HL-60 (cell line): ENCODE measurements at places on chromosomes 2 and 18.

- DNase-seq, result peak; percentile 73
These were observed 37.7 kb downstream of the RPIA start for GRCh38 chr2:88729061-88729745.

DNA sequence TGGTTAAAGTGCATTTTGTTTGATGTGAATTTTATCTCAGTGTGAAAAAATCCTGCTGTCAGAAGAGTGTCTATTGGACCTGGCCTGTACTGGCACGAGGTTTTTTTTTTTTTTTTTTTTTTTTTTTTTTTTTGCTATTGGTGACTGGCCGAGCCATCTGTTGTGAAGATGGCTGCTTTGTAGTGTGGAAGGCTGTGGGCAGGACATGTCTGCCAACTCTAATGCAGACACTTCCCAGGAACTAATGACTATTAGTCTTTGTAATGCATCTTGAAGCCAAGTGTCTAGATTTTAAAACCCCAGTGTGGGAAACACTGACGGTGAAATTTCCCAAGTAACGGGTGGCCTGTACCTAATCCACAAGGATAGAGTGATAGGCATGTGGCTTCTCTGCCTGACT is 34.3 kb downstream of the ZAP70 start:
- no peak for DNase-seq

- DNase-seq, result peak; percentile 33
These were observed 3.7 kb downstream of the SIGLEC15 start for GRCh38 chr18:45828917-45829811.

DNA sequence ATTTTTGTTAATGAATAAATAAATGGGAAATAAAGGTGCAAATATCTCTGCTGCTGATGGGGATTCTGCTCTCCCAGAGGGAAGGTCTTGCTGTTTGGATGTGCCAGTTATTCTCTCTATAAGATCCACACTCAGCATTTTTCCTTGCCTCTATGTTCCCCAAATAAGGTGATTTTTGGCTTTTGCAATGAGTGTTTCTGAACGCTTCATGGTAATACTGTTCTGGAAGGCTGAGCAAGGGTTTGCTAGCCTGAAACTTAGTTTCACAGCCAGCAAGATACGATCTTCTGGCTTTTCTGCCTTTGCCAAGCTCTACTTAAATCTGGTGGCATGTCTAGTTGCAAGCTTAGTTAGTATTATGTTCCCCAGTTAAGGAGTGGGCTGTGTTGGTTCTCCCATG is 114.6 kb downstream of the LPIN1 start:
- no peak for DNase-seq

- DNase-seq, result no peak
These were observed 210.0 kb upstream of the ACVR2A start for GRCh38 chr2:147634826-147635225.

DNA sequence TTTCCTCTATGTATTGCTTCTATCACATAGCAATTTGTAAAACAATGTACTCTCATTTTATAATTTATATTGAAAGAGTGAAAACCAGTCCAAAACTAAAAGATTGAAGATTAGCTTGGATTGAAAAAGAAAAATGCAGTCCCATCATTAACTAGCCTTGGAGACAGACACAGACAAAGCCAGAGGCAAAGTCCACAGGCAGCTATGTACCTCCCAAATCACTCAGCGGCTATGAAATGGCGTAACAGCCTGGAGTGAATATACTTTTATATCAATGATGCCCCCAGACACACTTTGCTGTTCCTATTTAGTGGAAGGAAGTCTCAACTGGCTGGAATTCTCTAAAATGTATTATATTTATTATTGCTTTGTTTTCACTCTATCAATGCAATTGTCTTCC is 33.6 kb upstream of the DOK6 start:
- DNase-seq, result no peak

DNA sequence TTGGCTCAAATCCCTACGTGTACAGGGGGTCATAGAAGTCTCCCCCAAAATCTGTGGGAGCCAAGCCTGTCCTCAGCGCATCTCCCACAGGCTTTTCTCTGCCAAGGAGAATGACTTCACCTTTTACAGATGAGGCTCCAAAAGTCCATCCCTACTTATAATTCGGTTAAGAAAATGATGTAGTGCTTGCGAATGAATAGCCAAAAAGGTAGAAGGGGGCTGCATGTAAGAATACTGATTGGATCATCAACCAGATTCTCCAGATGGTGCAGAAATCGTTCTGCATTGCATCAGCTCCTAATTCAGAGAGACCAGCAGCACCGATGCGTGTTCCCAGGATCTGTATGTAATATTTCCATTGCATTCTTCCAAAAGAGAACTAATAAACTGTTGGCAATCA is 91.9 kb downstream of the EPHA4 start:
- DNase-seq, result no peak

DNA sequence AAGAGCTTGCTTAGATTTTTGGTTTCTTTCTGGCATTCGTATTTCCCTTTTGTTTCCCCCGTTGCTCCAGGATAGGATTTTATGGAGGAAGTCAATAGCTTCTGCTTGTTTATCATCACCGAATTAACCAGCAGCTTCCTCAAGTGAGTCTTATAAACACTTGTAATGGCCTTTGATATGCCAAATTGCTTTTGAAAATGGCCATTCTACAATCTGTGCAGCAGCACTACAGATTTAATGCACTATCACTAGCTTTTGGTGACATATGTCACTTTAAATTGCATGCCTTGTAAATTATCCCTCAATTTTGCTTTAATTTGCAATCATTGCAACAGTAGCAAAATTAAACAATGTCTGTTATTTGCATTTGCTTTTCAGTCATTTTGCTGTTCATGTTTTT is 774.7 kb downstream of the METTL4 start:
- DNase-seq, result no peak

DNA sequence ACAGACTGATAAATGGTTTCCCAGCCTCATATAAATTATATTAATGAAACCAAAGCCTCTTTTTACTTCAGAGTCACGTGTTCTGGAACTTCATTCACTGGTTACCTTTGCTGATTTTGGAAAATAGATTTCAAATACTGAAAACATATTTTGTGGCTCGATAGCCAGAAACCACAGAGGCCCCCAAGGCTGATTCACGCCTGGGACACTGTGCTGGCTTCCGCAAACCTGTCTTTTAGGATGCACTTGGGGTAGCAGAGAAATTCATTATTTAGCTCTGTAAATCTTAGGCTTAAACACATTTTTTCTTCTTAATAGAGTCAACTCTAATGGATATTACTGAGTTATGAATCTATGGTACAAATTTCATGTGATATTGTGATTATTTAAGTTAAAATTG is 90.7 kb upstream of the TMEM18 start:
- DNase-seq, result no peak

DNA sequence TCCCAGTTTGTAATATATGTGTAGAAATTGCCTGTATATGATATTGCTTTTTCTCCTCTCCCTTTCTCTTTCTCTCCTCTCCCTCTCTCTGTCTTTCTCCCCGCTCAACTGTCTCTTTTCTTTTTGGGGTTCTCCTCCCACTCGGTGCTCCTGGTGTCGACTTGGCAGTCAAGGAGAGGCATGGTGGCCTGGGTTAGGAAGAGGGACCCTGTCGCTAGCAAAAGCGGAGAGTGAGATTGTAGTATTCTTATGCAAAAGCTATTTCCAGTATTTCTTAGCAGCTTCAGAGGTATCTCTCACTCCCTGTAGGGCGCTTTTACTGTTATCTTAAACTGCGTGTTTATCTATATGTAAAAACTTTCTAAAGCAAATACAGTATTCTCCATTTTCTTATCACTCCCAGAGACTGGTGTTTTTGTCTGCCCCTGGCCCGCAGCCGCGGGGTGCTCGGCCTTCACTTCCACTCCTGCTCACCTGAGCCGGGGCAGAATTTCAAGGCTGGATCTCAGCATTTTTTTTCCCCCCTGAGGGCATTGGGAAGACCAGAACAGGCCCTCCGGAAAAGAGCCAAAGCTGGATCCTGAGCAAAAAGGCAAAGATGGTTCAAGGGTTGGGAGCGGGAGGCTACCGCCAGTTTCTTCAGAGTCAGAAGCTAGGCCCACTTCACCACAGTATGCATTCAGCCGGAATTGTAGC is 4.3 kb downstream of the SIX3 start:
- DNase-seq, result no peak

DNA sequence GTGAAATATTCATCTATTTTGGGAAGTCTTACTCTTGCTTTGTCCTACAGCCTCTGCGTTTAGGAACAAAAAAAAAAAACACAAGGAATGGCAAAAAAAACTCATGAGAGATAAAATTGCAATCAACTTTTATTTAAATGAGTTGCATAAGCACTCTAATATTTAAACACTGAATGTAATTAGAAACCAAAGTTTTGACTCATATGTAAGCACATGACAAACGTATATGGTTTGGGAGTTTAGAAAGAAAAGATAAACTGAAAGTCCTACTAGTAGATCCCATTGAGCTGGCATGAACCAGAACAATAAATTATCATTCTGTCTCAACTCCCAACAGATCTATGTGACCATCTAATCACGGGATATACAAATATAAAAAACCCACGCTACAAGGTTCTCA is 44.8 kb downstream of the REV1 start:
- DNase-seq, result no peak

DNA sequence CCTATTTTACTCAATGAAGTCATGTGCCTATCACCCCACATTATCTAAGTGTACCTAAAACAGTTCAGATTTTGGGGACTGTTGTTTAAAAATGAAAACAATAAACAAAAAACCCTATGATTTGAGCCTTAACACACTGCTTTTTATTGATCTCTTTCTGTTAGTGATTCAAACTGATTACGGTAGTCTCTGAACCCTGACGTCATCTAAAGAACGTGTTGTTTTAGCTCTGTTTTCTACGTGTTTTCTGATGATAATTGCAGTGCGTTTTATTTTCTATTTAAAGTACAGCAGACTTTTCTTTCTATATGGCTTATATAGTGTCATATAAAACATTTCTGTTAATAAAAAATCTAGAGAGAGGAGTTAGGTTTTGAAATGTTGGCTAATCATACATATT is 93.9 kb upstream of the FAM237A start:
- no peak for DNase-seq

- DNase-seq, result no peak
These were observed 76.5 kb downstream of the OLA1 start for GRCh38 chr2:174171686-174172445.

GRCh38 chr2:60498127-60498815 is 55.2 kb downstream of the BCL11A start:
- no peak for DNase-seq

DNA sequence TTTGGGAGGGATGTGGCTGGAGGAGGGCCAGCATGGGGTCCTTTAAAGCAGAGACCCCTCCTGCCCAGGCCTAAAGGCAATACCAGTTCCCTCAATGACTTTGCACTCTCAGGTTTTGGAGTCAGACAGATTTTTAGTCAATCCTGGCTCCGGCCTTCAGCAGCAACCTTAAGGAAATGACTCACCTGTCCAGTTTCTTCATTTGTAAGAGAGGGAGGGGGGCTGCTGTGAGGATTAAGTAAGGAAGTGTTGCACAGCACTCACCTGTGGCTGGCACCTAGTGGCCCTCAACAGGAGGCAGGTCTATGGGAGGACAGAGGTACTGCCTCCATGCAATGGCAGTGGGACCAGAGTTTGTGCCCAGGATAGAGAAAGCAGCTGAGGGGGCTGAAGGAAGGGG is 13.7 kb downstream of the CNGA3 start:
- DNase-seq, result no peak

GRCh38 chr2:149766339-149766738 is 178.8 kb upstream of the MMADHC start:
- DNase-seq, result no peak

- DNase-seq, result no peak
These were observed 297.0 kb upstream of the GULP1 start for GRCh38 chr2:187994464-187995331.

- DNase-seq, result no peak
These were observed 370.7 kb upstream of the CYRIA start for GRCh38 chr2:17036361-17036760.

DNA sequence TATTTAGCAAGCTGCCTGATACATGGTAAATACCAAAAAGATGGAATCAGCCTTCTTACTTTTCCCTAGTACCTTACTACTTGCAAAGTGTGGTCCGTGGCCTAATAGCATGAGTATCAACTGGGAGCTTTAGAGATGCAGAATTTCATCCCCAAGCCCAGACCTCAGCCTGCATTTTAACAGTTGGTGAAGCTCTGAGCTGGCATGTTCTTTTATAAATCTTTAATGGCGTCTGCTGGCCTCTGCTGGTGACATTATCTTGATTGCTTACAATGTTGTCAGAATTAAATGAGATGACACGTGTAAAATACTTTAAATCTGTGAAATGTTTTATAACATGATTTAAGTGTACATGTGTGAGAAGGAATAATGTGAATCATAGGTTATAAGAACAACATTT is 115.1 kb upstream of the NOSTRIN start:
- DNase-seq, result peak; percentile 22

- DNase-seq, result no peak
These were observed 10.8 kb downstream of the IWS1 start for GRCh38 chr2:127515383-127515915.

GRCh38 chr2:3041841-3042600 is 335.6 kb downstream of the EIPR1 start:
- DNase-seq, result no peak

DNA sequence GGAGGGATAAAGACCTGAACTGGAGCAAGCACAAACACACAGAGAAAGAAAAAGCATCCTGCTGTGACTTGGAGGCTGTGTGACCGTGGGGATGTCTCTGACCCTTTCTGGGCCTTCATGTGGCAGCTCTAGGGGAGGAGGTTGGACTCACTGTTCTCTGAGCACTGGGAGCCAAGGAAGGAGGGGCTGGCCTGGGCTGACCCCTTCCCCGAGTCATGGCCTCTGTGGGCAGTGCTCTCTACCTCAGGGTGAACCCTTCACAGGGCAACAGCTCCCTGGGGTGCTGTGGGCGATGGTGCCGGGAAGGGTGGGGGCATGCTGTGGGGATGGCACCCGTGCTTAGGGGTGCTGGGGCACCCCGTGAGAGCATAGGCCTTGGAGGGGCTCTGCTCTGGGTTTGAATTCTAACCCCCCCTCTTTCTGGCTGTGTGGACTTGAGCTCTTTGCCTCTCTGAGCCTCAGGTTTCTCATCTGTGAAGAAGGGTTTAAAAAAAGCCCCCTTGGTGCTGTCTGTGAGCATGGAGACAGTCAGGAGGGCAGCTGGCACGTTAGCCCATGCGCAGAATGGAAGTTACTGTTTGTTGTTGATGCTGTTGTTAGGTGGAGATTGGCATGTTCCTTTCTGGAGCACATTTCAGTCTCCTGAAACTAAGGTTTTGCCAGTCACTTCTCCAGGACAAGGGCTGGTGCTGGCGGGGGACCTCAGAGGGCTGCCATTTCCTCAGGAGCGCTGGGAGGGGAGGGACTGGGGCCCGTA is 700 bp downstream of the TOGARAM2 start:
- DNase-seq, result no peak

DNA sequence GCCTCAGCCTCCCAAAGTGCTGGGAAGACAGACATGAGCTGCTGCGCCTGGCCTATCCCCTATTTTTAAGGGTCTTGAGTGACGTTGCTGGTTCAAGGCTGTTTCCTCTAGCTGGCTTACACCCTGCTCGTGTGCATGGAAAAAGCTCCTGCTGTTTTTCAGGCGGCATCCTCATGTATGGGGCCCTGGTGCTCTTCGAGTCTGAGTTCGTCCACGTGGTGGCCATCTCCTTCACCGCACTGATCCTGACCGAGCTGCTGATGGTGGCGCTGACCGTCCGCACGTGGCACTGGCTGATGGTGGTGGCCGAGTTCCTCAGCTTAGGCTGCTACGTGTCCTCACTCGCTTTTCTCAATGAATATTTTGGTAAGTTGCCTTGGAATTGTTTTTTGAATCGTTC is 22.0 kb upstream of the NFATC1 start:
- no peak for DNase-seq

GRCh38 chr18:7579176-7579917 is 12.2 kb downstream of the PTPRM start:
- DNase-seq, result no peak

- no peak for DNase-seq
These were observed 73.8 kb downstream of the RRM2 start for GRCh38 chr2:10196110-10196892.

- no peak for DNase-seq
These were observed 103.8 kb downstream of the PXDN start for GRCh38 chr2:1640301-1641135.
